Psoas muscle (tissue), 8 donors: ENCODE measurements at places on chromosomes 2 and 18. TPM values are rescaled to one million over a fixed set of nuclear protein-coding genes. Genes with fewer than 3 reads are reported as not detected.

DNA sequence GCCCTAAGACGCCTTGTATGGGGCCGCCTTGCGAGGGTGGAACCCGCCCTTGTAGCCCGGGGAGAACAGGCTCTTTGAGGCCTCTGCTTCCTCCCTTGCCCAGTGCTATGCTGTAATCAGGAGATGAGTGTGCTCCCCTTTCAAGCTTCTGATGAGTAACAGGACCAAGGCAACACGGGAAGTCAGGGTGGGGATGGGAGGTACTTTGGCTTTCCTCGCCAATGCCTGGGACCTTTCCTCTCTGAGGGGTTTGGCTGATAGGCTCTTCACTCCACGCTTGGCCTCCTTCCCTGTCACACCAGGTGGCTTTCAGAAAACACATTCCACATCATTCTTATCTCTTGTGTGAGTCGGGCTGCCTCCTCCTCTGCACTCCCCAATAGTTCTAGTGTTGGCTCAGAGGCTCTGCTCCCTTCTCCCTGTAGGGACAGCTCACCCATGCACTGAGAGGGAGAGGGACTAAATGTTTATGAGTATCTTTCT is 223.7 kb upstream of the TRIB2 start:
- peak; percentile 16 for DNase-seq

The SOCS6 gene
- polyA plus RNA-seq: 13.8 TPM

GRCh38 chr2:15547115-15547876 is 13.8 kb downstream of the NBAS start:
- DNase-seq: no peak

DNA sequence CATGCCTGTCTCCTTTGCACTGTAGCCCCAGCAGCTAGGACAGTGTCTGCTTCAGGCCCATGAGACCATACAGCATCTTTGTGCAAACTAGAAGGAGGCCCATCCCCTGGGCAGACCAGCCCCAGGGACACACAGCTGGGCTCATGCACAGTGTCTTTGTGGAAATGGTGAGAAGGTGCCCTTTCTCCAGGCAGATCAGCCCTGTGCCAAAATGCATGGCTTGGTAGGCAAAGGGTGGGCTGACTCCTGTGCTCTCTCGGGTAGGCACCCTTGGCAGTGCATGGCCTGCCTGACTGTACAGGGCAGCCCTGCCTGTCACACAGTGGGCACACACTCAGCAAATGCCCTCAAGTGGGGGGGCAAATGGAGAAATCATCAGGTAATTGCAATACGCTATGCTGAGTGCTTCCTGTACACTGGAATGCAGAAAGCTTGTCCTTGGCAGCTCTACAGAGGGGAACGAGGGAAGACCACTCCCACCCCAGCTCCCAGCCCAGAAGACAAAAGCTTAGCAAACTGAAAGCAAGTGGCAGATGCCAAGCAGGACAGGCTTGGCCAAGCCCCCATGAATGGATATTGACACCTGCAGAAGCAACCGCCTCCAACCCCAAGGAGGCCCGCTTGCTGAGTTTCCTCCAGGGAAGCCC is 21.6 kb downstream of the TNS1 start:
- DNase-seq: no peak

DNA sequence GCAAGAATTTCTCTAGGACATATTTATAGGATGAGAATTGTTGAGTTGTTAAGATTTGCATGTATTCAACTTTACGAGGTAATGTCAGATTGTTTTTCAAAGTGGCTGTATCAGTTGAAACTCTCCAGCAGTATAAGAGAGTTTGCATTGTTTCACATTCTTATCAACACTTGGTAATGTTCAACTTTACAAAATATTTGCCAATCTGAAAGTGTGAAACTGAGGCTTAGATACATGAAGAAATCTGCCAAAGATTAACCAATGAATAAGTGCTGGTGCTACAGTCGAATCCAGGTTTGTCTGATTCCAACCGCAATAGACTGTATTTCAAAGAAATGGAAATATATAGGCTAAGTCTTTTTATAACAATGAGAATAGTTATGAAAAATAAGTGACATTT is 117.0 kb downstream of the EHBP1 start:
- DNase-seq: no peak

GRCh38 chr2:44951714-44952113 is 10.2 kb downstream of the SIX3 start:
- no peak for DNase-seq

DNA sequence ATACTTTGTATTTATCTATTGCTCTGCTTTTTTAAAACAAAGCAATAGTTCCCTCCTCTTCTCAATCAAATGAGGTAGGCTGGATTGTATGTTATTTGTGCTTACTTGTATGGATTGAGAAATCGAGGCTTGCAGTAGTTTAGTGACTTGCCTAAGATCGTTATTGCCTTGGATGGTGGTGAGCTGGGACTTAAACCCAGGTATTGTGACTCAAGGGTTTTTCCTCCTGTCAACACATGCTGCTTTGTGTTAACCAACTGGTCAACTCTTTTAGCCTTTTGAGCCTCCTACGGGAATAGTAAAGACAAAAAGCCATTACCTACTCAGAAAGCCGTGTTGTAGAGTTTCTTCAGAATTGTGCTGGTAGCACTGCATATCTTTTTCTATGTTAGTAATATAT is 95.2 kb upstream of the THUMPD2 start:
- no peak for DNase-seq

DNA sequence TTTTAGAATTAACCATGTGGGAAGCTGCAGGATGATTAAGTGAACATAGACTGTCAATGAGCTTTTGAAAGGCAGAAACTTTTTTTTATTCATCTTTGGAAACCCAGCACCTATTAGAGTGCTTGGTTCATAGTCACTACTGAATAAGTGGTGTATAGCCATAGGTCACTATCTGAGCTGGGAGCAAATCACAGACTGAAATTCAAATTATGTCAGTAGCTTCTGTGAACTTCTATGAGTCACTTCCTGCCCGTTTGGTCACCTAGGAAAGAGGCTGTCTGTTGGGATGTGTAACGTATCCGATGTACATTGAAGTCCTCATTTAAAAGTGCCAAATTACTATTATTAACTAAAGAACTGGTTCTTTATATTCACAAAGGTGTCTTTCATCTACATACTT is 20.5 kb upstream of the SLC40A1 start:
- DNase-seq: no peak

DNA sequence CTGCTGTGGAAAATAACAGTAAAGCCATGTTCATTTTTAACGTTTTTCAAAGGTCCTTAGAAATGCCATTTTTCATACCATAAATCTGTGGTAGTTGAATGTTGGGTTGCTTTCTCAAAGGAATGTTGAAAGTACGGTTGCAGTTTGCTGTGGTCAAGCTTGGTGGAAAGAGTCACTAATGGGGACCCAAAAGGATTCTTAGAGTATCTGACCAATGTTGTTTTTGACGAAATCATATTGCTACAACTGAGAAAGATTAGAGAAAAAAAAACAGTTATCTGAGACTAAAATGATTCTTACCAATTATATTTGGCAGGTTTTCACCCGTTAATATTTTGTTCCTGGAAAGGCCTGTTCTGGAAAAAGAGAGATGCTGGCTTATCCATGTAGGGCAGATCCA is 439.5 kb upstream of the ETAA1 start:
- no peak for DNase-seq

DNA sequence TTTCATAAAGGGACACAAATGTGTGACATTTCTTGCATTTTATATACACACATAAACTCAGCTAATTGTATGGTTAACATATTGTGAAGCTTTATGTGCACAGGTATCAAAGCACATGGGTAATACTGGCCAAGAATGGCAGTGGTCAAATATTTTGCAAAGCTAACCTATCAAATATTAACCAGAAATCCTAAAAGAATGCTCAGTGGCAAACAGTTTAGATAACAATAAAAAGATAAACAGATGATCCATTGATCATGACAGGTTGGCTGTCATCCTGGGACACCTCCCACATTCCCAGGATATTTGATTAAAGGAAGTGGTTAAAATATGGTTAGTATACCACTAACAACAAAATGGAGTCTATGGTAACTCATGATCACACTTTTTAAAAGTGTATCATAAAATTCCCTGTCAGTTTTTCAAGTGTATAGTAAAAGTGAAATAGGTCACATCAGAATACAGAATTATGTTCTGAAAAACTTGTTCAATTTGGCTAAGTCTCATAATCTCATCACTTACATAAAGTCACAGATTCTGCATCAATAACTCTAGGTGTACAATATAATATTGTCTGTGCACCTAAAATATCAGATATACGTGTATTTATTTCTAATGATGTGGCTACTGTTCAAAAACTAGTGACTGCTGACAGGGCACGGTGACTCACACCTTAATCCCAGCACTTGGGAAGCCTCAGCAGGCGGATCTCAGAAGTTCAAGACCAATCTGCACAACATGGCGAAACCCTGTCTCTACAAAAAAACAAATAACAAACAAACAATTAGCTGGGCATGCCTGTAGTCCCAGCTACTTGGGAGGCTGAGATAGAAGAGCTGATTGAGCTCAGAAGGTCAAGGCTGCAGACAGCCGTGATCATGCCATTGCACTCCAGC is 48.9 kb downstream of the CDH2 start:
- no peak for DNase-seq

DNA sequence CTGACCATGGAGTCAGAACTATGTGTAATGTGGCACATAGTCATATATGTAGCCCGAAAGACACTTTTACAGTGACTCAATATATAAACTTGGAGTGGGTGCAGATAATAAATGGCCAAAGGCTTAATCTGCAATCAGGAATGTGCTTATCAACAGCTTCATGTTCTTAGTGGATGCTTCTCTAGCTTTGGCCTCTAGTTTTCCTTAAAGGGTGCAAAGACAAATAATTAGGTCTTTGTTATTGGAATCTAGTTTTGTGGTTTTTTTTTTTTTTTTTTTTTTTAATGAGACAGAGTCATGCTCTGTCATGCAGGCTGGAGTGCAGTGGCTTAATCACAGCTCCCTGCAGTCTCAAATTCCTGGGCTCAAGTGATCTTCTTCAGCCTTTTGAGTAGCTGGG is 625.6 kb downstream of the EPHA4 start:
- no peak for DNase-seq

DNA sequence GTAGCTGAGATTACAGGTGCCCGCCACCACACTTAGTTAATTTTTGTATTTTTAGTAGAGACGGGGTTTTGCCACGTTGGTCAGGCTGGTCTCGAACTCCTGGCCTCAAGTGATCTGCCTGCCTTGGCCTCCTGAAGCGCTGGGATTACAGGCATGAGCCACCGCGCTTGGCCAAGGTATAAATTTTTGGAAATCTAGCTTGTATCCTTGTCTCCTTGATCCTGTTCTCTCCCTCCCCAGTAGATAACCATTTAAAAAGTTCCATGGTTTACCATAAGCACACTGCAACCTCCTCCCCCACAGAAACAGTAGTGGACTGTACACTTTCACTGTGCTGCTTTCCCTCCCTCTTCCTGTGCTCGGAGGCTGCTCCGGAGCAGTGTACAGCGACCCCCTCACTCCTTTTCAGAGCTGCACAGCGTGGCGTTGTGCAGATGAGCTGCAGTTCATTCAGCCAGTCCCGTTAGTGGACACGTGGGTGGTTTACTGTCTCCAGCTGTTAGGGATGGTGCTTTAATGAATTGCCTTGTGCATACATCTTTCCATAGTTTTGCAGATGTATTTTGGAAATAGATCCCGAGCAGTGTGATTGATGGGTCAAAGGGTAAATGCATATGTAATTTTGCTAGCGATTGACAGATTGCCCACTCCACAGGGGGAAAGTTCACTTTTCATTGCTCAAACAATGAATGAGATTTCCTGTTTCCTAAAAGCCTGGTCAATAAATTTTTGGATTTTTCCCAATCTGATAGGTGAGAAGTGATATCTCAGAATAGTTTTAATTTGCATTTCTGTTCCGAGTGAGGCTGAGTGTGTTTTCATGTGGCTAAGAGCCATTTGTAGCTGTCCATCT is 14.8 kb downstream of the ASB1 start:
- no peak for DNase-seq

- DNase-seq: no peak
These were observed 144.7 kb upstream of the COPS8 start for GRCh38 chr2:236940916-236941520.

DNA sequence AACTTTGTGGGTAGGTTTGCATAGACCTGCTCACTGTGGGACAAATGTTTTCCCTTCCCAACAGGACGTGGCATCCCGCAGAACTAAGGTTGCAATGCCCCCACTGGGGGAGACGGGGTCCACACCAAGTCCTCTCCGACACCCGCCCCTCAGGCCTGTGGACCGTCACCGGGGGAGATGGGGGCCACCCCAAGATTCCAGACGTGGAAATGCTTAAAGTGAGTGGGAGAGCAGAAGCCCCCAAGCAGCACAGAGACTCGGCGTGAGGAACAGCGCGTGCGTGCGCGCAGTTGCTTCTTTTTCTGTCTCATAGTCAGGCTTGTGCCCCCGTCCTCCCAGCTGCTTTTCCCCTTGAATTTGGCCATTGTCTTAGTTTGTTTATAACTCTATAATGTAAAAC is 826.3 kb upstream of the SALL3 start:
- no peak for DNase-seq

GRCh38 chr2:190119257-190119656 is 56.7 kb upstream of the MSTN start:
- DNase-seq: no peak

GRCh38 chr2:95015261-95015912 is 10.1 kb upstream of the MAL start:
- DNase-seq: no peak

DNA sequence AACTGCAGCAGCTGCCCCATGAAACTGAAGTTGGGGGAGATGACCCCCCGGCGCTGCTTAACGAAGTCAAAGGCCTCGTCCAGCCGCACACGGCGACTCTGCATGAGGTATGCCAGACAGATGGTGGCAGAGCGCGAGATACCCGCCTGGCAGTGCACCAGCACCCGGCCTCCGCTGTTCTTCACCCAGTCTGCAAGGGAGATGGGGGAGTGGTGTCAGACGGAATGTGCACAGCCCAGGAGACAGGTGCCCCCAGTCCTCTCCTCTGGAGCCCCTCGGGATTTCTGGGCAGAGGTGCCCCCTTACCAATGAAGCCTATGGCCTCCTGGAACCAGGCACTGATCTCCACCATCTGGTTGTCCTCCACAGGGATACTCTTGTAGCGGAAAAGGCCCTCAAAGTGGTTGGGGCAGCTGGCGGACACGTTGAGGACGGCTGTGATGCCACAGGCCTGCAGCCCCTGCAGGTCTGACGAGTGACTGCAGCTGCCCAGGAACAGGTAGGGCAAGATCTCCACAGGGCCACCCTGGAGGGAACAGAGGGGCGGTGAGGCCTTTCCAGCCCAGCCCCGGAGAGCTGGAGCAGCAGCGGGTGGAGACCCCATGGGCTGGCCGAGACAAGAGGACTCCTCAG is 1.3 kb downstream of the DUSP2 start:
- peak; percentile 54 for DNase-seq

DNA sequence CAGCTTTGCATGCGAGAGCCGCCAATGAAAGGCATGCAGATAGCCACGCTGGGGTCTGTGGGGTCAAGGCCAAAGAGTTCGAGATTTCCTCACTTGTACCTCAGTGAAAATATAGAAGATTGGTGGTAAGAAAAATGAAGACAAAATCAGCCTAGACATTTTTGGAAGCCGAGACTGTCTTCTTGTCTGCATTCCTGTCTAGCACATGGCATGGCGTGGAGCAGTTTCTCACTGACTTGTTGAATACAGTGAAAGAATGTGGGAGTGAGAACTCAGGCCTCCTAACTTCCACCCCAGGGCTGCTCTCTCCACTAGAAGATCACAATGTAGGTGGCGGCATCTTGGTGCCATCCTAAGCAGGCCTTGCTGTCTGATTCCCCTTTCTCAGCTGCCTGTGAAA is 740.8 kb upstream of the HS6ST1 start:
- no peak for DNase-seq
